H4 (cell line): ENCODE measurements at places on chromosomes 13 and 19.

DNA sequence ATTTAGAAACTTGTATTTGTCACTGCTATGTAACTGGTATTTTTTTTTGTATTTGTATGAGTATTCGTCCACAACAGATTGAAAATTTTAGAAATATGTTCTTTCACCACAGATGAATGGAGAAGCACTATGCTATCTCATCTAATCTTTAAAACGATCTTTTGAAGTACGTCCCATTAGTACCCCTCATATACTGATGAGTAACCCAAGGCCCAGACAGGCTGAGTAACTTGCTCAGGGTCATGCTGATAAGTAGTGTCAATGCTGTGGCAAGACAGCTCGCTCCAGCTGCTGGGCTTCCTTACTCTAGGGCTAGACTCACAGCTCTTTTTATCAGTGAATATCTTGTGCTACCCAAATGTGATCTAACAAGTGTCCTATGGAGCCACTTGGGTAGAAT, 154.2 kb downstream of the SUCLA2 start:
- DNase-seq, result no peak

DNA sequence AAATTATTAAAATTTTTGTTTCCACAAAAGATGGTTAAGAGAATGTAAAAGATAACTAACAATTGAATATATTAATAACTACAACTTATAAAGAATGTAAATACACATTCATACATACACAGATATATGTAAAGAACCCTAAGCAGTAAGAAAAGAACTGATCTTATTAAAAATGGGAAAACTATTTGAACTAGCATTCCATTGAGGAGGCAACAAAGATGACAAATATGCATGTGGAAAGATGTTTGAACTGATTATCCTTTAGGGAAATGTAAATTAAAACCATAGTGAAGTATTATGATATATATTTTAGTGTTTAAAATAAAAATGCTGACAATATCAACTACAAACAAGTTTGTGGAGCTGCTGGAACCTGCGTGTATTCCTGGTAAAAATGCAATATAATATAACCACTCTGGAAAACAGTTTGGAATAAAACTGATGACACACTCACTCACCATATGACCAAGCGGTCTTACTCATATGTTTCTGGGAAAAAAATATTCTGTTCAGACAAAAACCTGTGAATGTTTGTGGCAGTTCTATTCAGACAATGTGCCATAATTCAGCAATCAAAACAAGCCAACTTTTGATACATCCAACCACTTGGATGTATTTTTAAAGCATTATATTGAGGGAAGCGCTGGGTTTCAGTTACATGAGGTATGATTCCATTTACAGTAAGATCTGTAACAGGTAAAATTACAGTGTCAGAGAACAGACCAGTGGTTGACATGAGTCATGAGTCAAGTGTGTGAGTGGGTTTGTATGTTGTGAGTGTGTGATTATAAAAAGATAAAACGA, 694.4 kb upstream of the SLITRK5 start:
- DNase-seq, result no peak

DNA sequence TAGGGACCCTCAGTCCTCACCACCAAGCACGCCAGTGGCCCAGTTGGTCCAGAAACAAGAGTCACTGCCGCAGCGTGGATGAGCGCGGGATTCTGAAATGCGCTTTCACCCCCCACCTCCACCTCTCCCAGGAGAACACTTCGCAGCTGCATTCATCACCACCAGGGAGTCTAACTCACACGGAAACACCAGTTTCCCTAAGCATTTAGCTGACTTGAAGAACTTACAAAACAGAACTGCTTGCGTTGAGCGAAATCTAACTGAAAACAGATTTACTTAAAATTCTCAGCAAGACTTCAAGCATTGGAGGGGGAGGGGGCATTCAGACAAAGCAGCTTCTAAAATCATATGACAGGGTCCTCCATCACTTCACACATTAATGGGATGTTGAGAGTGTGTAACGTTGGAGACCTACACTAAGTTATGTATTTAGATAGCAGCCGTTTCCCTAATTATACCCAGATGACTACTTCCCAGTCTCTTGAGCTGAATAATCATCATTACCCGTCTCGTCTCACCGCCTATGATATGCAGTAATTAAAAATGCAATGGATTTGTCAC, 258.2 kb upstream of the IRS2 start:
- DNase-seq, result no peak

GRCh38 chr13:110575322-110576069, 14.0 kb upstream of the RAB20 start:
- DNase-seq, result no peak

DNA sequence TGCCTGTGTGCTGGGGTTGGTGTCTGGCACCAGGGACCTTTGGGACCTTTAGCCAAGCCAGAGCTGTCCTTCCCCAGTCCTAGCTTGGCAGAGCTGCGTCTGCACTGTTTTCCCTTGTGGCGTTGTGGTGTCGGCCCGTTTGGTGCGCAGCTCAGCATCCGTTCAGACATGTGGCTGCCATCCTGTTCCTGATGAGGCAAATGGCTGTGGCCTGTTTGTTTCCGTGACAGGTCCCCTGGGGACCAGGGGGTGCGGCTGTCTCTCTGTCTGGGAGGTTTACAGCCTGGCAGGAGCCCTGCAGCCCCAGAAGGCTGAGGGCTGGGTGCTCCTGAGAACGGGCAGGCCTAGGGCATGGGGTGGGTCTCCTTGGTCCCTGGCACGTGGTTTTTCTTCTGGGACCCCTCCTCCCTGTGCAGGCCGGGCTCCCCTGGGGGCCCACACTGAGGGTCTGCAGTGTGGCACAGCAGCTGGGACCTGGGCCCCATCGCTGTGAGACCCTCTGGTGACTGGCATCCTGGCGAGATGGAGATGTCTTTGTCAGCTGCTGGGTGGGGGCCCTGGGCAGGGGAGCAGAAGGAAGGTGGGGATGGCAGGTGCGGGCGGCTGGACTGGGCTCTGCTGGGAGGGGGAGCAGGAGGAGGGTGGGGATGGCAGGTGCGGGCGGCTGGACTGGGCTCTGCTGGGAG, 4.0 kb downstream of the SPPL2B start:
- no peak for DNase-seq

GRCh38 chr19:2791876-2792275, 6.6 kb downstream of the THOP1 start:
- DNase-seq, result no peak

GRCh38 chr19:47253467-47253881, 2.9 kb upstream of the CCDC9 start:
- peak; percentile 85 for DNase-seq

- DNase-seq, result peak; percentile 59
Observed at GRCh38 chr19:35114353-35115176, 1.1 kb upstream of the FXYD3 start.

- peak; percentile 36 for DNase-seq
Observed at GRCh38 chr13:42807866-42808265, 26.5 kb downstream of the FAM216B start.

DNA sequence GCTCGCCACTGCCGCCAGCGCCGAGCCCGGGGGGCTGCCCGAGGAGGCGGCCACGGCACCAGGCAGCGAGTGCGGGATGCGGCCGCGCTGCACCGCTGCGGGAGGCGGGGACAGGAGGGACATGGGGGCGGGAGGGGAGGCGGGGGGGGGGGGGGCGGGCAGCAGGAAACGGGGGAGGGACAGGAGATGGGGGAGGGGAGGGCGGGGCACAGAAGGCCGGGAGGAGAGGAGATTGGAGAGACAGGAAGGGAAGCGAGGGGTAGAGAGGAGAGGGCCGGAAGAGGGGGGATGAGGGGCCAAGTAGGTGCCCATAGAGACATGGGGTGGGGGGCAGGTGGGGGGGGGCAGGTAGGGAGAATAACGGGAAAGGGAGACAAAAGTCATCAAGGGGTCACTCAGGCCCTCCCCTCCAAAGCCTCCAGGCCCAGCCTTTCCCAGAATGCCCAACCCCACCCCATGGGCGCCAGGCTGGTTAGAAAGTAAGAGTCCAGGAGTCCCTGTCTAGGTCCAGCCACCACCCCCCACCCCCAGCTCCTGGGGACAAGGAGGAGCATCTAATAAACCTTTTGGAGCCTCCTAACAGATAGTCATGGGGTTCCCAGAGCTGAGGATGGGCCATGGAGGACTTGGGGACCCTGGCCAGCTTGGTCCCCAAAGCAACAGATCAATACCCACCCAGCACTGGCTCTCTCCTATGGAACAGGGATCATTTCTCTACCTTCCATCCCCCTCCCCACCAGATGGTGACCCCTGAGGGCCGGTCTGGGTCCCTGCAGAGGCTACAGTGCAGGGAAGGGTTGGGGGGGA, 9.5 kb downstream of the NR2F6 start:
- peak; percentile 62 for DNase-seq

GRCh38 chr13:45331692-45332035, 9.3 kb downstream of the TPT1 start:
- no peak for DNase-seq

DNA sequence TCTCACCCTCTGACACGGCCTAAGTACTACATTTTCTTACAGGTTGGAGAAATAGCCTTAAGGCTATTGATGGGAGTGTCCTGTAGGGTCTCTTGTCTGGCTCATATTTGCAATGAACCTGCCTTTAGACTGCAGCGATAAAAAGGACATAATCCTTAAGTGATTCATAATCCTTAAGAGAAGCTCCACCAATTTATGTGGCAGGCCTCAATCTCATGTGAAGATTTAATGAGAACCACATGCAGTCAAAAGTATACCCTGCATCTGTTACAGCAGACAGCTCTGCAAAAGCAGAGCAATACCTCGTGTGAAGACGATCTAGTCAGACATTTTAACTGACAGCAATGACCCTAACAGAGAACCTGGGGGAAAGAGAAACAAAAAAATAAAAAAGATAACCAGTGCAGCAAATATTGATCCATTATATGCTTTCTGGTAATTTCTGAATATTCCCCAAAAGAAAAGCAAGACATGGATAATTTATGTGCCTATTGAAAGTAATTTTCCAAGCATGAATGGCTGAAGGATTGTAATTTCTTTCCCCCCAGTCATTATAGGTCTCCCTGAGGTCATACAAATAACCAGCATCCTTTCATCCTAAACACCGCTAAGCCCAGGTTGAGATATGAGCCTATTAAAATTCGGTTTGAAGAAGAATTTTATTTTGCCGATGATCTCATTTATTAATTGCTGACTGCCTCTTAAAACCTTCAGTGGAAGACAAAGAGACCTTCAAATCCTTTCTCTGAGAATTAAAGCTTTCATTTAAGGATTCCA, 321.8 kb upstream of the NBEA start:
- no peak for DNase-seq

DNA sequence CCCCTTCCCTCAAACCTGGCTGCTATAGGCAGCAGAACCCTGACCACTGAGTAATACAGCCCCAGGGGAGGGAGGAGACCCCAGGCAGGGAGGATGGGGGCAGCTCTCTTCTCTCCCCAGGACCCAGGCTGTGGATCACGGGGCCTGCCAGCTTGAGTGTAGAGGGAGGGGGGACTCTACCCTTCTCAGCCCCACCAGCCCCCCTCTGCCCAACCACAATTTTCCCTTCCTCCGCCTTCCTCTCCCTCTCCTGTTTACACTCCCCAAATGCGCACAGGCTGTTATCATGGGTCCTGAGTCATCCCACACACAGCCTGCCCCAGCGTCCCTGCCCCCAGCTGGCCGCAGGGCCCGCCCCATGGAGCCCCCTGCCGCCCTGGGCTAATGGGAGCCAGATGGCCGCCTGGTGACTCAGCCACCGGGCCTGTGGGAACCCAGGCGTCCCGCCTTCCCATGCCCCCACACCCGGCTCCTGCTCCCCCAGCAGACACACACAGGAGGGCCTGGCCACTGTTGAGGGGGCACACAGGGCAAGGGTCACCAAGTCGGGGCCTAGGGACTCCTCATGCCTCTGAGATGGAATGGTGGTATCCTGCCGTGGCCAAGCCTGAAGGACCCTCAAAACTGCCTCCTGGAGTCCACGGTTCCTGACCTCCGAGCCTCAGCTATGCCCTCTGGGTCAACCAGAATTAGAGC, 13.6 kb downstream of the CCDC97 start:
- peak; percentile 97 for DNase-seq

GRCh38 chr19:41435936-41436673, 3.6 kb downstream of the DMAC2 start:
- DNase-seq, result no peak

DNA sequence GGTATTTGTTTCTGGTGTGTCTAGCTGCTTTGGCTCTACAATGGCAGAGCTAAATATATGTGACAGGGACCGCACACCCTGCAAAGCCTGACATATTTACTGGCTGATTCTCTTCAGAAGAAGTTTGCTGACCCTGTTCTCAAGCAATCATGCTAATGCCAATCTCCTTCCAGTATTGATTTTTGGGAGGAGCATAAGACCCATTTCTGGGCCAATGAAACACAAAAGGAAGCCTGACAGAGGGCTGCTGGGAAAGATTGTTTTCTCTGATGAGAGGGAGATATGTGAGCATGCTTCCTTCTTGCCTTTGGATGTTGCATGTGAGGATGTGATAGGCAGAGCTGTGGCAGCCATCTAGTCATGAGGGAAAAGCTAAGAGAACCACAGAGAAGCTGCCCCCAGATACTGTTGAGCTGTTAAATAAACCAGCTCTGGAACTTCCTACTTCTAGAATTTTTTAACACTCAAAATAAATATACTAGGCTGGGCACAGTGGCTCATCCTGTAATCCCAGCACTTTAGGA, 31.4 kb upstream of the TPTE2 start:
- DNase-seq, result no peak

- DNase-seq, result no peak
Observed at GRCh38 chr13:21243045-21243897, 66.8 kb downstream of the MRPL57 start.

DNA sequence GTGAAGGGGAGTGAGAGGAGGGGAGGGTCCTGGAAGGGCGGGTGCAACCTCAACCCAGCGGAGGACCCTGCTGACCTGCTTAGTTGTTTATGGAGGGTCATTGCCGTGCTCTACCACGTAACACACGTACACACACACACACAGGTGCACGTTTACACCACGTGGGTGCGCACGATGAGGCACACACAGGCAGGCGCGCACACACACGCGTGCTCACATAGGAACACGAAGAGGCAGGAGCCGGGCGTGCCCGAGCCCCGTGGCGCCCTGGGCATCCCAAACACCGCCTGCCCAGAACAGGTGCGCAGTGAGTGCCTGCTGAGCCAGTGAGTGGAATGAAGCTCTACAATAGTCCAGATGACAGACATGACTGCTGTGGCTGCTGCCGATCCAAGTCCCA, 11.2 kb upstream of the MADCAM1 start:
- no peak for DNase-seq

DNA sequence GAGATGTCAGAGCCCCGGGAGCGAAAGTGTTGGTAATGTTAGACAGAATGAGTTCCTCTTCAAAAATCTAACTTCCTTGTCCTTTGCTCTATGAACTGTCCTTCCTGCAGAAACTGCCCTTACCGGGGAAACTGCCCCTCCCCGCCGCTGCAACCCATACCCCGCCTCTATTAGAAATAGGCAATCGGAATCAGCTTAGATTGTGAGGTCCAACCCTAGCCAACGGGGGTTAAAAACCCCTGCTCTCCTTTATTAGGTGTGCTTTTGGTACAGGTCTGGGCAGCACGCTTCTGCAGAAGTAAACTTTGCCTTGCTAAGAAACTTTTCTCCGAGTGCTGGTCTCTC, 11.5 kb upstream of the CAPNS1 start:
- no peak for DNase-seq

- DNase-seq, result no peak
Observed at GRCh38 chr13:93794197-93794885, 567.7 kb downstream of the GPC6 start.
